ENCODE measurements at places on chromosomes 3 and 15. TPM values are rescaled to one million over a fixed set of nuclear protein-coding genes. Genes with fewer than 3 reads are reported as not detected.

DNA sequence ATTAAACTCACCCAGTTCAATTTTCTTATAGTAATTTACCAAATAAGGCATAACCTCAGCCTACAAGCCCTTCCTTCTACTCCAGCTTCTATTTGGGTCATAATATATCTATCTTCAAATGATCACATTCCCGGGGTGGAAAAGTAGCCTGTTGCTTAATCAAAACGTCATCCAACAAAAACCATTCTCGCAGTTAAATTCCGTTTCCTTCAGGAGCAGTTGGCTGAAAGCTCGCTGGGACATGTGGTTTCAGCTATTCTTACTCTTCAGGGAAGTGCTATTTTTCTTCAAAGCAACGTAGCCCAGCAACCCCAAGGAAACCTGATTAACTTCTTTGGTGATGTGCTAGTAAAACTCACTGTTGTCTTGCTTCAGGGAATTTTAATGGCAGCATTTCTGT lies 59.6 kb downstream of the MAGI1 start:
- ATAC-seq: peak; percentile 39

- no peak for ATAC-seq
These were observed 15.9 kb upstream of the SPTSSB start for GRCh38 chr3:161386991-161387770.

DNA sequence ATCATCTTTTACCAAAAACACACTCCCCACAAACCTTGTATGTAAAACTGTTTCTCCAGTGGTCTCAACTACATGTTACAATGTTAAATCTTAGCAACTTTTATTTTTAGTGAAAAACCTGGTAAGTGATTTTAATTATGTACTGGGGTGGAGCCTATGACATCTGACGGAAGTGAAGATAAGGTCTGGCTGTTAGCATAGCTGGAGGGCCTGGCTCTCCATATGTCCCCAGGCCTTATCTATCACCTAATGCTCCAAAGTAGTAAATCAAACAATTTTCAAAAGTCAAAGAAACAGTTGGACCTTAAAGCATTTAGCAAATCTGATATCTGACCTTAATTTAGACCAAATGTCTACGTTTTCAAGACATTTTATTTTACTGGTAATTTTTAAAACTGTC lies 173.6 kb upstream of the SMAD3 start:
- no peak for ATAC-seq

- ATAC-seq: no peak
These were observed 115.6 kb upstream of the AGTR1 start for GRCh38 chr3:148582126-148582525.

TMEM39A gene
- 13.1 TPM for total RNA-seq

Data from esophagus mucosa (tissue), 1 donor.